Activated CD4-positive, alpha-beta memory T cell treated with anti-CD3 and anti-CD28 coated beads, Interleukin-2, amount 10 ng/mL, durations not matched to agents 7 days and 5 days (primary cell): ENCODE measurements at places on chromosomes 16 and 17. TPM values are rescaled to one million over a fixed set of nuclear protein-coding genes. Genes with fewer than 3 reads are reported as not detected.

The CARD14 gene
- not detected for total RNA-seq

The SLC47A1 gene
- 0.45 TPM for total RNA-seq

The UTS2R gene
- not detected for total RNA-seq

The STX1B gene
- 1.5 TPM for total RNA-seq
